GM10248 (cell line): ENCODE measurements at places on chromosomes 3 and 15.

DNA sequence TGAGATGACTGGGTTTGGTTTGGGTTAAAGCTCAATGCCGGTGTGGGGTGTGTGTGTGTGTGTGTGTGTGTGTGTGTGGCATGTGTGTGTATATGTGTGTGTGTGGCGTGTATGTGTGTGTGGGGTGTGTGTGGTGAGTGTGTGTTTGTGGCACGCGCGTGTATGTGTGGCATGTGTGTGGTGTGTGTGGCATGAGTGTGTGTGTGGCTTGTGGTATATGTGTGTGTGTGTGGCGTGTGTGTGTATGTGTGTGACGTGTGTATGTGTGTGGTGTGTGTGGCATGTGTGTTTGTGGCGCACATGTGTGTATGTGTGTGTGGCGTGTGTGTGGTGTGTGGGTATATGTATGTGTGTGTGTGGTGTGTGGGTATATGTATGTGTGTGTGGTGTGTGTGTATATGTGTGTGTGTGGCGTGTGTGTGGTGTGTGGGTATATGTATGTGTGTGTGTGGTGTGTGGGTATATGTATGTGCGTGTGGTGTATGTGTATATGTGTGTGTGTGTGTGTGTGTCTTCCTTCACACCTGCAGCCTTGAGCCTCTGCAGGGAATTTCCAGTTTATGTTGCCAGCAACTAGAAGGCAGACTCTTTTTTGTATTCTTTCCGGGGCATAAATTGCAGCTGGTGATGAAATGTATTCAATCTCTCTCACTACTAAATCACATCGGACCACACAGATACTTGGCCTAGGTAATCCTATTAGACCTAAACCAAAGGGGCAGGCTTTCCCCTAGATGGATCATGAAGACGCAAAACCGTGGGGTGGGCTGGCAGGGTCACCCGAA lies 34.8 kb downstream of the CHRD start:
- no peak for DNase-seq

- no peak for DNase-seq
Observed at GRCh38 chr15:62223020-62223419, 57.9 kb upstream of the C2CD4B start.

GRCh38 chr3:81339040-81339845 lies 422.2 kb downstream of the GBE1 start:
- peak; percentile 27 for DNase-seq

DNA sequence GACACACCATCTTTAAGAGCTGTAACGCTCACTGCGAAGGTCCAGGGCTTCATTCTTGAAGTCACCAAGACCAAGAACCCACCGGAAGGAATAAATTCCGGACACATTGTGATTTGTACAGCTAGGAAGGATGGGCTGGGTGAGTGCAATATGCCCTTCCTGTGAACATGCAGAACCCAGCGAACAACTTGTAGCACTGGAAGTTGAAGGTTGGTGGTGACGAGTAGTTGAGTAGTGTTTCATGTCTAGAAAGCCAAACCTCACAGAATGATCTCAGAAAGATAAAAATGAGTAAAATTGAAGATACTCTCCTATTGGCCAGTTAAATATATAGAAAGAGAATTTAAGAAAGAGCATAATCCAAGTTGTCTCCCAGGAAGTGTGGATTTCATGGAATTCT lies 462.2 kb upstream of the CFAP20DC start:
- no peak for DNase-seq

DNA sequence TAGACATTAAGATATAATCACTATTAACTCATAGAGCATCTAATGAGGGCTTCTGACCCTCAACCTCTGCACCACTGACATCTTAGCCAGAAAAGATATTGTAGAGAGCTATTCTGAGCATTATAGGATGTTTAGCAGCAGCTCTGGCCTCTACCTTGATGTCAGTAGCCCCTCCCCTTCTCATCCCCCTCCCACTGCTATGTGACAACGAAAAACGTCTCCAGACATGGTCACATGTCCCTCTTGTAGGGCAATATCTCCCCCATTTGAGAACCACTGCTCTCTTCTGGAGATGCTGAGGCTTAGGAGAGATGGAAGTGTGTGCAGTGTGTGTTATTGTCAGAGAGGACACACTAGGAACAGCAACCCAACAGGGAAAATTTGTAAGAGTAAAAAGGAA lies 242.3 kb downstream of the FEZF2 start:
- DNase-seq = no peak

DNA sequence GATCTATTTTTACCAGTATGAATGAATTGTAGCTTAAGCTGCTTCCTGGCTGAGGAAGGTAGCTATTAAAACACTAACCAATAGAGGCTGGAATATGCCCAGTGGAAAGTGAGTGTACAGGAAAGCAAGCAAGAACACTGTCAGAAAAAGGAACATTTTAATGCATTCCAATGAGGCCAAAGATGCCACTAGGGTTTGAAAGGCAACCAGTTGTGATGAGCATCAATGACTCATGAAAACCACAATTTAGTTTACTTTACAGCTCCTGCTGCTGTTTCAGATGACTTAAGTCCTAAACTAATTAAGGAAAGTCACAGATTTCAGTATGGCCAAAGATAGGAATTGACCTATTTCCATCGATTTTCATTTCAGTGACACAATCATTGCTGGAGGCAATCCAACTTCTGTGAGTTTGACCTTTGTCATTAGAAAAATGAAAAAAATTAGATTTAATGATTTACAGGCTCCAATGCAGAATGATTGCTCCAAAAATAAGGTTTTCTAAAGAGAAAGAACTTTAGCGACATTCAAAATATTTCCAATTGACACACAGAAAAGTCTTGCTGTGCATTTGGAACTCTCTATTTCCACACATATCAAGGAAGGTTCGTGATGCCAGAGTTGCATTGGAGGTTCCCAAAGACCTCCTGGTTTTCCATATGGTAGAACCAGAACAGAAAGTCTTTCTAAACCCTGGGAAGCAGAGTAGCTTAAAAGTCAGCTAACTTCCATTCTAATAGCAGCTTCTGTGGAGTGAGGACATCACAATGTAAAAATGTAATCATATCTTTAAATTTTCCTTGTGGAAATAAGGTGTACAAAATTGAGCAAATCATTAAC lies 103.0 kb downstream of the SUCNR1 start:
- DNase-seq = no peak
